ENCODE measurements at places on chromosomes 11 and 22.

DNA sequence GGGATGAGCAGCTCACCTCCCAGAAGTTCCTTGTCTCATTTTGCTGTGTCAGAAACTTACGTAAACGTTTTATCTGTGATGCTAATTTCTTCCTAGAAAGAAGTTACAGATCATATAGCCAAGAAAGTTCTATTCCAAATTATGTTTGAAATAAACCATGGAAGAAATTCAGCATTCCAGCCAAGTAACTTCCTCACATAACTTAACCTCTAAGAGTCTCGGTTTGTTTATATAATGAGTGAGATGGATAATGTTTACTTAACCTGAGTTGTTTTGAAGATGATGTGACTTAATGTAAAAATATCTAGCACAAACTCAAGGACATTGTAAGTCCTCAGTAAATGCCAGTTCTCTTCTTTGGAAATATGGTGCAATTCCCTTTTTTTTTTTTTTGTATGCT is 8.9 kb upstream of the MUC15 start:
- DNase-seq = no peak

DNA sequence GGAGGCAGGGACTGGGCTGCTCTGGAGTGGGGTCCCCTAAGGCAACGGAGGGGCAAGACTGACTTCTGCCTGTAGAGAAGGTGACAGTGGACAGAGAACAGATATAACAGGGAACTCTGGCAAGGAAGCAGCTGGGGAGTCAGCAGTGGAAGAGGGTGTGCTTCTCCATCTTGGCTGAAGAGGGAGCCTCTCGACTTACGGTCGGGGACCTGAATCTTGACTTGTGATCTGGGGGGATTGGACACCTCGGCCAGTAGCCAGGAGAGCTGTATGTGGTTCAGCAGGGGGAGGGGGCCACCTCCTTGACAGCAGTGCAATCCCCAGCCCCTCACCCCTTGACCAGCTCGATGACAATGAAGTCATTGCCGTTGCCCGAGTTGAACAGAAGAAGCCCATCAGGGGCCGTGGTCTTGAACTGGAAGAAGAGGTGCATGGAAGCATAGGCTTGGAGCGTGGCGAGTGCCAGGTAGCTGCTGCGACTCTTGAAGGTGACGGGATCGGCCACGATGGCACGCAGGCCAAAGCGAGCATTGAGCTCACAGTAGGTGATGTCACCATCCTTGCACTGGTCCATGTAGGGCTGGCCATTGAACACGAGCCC is 60.0 kb downstream of the SLC22A12 start:
- peak; percentile 60 for DNase-seq

DNA sequence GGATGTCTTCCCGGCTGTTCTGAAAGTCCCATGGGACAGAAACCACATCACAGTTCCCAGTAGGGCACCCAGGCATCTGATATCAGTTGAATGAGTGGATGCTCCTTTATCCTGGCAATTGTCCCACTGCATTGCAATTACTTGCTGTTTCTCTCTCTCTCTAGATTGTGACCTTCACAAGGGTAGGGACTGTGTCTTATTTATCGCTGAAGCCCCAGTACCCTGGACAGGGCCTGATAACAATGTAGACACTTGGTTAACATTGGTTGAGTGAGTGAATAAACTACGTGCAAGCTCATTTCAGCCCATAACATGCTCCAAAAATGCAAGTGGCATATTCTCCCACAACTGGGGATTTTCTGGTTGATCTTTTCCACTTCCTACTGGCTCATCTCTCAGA is 193.7 kb upstream of the NARS2 start:
- DNase-seq = no peak

- no peak for DNase-seq
Measured at GRCh38 chr11:2387266-2387987, 10.3 kb downstream of the CD81 start.

- no peak for DNase-seq
Measured at GRCh38 chr11:459511-460220, 9.6 kb downstream of the PTDSS2 start.
